NCI-H2029 treated with DMSO at 0.1 percent for 48 hours (cell line): ENCODE measurements at places on chromosomes 16 and 17.

DNA sequence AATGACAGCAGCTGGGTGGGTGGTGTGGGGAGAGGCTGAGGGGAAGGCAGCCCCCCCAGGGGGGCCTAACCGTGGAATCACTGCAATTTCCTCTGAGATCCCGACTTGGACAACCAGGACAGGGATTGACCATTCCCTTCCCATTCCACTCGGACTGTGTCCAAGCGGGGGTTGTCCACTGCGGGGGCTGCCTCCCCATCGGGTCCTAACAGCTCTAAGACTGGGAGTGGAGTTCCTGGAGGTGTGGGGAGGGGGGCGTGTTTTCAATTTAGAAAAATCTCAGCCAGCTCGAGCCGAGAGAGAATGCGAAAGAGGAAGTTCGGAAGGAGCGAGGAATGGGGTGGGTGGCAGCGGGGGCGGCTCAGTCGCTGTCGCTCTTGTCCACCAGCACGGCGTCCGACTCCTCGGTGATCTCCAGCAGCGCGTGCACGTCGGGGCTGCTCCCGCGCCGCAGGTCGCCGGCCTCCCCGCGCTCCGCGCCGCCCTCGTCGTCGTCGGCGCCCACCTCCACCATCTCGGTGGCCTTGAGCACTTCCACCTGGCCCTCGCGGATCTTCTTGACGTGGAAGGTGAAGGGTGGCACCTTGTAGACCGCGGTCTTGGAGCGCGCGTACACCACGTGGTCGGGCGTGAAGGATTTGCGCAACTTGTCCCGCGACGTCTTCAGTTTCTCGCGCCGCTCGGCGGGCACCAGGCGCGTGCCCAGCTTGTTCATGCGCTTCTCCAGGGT, 16.2 kb upstream of the STAT3 start:
- no peak for DNase-seq

GRCh38 chr16:48681520-48681919, 71.5 kb upstream of the N4BP1 start:
- DNase-seq, result no peak

DNA sequence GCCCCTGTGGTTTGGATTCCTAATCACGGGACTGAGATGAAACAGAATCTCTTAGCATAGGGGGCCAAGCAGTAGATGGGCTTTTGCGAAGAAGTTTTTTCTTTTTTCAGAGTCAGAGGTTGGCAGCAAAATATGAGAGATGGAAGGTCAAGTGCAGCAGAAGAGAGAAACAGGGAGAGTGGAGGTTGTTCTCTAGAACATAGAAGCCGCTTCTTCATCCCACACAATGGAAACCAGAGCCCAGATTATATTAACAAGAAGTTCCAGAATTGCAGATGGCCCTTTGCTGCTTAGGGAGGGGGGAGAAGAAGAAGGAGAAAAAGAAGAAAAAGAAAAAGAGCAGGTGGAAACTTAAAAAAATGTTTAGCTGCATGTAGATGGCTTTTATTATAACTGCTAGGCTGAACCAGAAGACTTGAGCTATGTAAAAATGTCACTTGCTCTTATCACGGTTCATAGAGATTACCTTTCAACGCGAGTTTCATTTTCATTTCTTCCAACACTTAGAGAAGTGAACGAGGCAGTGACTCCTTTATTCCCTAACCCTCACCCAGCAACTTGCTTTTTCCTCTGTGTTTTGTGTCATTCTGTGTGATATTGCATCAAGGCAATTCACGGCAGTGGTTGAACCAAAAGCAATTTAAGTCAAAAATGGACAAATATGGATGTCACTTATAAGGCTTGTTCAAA, 737.5 kb downstream of the WWOX start:
- no peak for DNase-seq

DNA sequence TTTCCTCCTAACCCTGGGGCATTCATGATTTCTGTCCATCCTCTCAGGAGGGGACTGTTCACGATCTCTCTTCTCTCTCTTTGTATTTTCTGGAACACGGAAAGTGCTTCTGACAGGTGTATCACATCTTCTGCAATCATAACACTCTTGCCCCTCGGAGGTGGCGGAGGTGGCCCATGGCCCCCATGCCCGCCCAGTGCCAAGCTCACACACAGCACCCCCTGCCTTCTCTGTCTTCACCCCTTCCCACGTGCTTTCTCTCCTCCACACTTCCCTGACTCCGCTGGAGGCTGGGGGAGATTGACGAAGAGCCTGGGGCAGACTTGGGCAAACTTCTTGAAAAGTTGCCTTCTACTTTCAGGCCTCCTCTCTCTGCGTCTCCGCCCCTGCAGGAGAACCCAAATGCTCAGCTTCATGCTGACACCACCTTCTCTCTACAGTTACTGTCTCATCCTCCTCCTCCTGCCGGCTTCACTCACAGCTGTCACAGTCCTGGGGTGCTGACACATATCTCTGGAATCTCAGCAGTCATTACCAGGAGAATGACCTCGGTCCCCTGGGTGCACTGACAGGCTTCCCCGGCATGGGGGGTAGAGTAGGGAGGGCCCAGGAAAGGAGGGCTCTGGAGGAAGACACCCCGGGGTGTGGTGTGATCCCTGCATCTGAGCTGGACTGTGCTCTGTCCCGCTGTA, 127.1 kb downstream of the ENGASE start:
- no peak for DNase-seq

- DNase-seq, result no peak
These were observed 195.8 kb downstream of the IRX5 start for GRCh38 chr16:55126456-55126855.

DNA sequence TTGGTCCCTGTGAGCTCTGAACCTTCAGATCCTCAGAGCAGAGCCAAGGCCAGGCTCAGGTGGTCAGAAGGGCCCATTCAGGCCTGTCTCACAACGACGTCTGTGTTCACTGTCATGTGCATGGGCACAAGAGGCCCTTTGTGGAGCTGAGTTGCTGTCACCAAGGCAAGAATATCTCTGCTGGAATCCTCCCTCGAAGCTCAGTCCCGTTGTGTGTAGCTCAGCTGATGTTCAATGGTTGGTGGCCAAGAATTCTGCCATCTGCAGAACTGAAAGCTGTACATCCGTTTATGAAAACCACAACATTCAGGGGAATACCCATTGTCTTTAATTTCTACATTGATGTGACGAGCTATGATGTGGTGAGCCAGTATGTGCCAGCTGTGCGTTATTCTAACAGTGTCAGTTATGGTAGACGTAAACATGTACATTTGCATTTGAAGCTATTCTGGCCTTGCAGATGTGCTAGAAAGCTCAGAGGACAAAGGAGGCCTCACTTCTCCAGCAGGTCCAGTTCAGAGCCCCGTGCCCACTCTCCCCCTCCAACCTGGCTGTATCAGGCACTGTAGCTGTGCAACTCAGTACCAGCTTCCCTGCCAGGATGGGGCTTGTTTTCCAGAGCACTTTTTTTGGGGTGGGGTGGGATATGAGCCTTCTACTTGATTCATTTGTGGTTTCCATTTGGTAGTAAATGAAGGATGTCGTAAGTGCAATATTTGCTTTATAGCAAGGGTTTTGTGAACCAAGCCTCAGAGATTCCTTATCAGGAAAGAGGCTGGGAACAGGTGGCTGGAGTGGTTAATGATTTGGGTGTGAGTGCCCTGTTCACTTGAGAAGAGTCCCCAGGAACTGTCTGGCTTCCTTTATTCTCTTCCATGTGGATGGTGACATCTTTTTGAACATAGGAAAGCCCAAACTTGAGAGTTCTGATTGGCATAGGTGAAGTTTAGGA, 56.1 kb downstream of the B9D1 start:
- DNase-seq, result no peak

DNA sequence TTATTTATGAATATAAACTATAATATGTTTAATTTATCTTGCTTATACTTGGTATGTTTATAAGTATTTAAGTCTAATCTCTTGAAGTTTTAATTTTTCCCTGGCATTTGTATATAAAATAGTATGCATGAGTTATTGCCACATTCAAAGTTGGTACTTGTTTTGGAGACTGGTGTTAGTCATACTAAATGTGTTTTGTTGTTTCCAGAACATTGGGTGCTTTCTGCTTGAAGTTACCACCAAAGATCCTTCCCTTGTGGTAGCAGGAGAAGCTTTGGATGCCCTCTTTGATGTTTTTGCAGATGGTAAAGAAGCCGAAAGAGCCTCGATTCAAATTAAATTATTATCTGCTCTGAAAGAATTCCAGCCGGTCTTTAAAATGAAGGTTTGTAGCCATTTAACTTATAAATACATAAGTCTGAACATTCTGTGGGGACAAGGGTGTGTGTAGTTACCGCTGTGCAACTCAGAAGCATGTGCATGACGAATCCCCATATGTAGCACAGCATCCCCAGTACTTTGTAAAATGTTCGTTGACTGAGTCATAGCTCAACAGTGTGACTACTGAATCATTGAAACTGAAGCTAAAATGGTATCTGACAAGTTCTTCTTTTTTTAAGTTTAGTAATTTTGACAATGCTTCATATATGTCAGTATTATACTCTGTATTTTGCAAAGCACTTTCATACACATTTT, 36.4 kb downstream of the HEATR3 start:
- no peak for DNase-seq

GRCh38 chr17:41935641-41936040, 5.2 kb downstream of the ODAD4 start:
- DNase-seq, result no peak

DNA sequence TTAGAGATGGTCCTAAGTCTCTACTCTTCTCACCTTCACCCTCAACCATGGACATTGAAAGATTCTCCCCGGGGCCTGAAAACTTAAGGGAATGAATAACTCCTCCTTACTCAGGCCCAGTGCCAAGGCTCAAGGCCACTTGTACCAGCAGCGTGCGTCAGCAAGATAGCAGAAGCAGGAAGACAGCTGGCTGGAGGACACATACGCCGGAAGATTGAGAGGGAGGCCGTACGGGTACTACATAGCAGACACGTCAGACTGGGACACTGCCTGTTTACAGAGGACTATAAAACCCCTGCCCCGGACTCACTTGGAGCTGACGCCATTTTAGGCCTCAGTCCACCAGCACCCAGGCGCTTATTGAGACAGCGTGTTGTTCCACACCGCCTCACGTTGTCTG, 75.8 kb upstream of the MED13 start:
- peak; percentile 6 for DNase-seq

- DNase-seq, result no peak
These were observed 5.7 kb upstream of the SPNS2 start for GRCh38 chr17:4492721-4493561.

GRCh38 chr16:15951852-15952251, 2.4 kb downstream of the ABCC1 start:
- DNase-seq, result no peak

DNA sequence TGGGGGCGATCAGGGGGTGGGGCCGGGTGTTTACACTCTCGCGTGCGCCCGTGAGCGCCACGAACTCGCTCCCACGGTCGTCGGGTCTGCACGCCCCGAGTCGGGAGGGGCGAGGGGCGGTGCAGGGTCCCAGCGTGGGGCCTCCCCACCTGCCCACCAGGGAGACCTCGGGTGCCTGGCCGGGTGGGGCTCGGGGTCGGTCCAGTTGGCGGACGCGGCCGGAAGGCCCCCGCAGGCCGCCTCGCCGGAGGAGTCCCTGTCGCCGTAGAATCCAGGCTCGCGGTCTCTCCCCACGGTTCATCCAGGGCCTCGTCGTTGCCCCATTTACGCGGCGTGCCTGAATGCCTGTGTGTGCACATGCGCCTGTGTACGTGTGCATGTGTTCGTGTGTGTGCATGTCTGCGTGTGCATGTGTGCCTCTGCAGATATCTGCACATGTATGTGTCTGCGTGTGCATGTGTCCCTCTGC, 510 bp upstream of the RAB40B start:
- no peak for DNase-seq

DNA sequence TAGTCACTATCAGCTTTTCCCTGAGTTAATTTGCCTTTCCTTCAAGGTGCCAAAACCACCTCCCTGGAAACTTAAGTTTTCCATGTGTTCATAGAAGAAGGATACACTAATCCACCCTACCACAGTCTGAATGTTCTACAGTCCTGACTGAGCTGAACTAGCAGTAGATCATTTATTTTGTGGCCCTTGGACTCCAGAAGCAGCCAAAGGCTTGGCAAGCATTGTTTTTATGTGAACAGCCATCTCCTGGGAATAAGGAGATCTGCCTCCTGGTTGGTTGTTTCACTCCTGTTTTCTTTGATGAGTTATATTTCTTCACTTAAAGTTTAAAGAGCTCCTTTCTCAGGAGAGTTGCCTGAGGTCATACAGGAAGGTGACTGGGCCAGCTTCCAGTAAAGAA, 634.6 kb upstream of the SOX9 start:
- no peak for DNase-seq

DNA sequence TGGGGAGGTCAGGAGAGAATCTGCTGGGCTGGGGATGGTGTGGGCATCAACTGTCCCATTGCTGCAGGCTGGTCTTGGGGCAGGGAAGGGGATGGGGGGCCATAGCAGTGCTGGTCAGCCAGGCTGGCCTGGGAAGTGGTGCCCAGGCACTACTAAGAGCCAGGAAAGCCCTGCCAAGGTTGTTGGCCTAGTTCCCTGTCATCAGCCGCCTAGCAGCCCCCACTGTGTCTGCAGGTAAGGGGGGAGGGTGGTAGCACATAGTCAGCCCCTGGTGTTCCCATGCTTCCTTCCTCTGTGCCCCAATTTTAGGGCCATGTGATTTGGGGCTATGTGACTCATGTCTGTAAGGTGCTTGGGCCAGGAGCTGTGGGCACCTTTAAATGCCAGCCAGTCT, 17.8 kb downstream of the GJD3 start:
- no peak for DNase-seq

DNA sequence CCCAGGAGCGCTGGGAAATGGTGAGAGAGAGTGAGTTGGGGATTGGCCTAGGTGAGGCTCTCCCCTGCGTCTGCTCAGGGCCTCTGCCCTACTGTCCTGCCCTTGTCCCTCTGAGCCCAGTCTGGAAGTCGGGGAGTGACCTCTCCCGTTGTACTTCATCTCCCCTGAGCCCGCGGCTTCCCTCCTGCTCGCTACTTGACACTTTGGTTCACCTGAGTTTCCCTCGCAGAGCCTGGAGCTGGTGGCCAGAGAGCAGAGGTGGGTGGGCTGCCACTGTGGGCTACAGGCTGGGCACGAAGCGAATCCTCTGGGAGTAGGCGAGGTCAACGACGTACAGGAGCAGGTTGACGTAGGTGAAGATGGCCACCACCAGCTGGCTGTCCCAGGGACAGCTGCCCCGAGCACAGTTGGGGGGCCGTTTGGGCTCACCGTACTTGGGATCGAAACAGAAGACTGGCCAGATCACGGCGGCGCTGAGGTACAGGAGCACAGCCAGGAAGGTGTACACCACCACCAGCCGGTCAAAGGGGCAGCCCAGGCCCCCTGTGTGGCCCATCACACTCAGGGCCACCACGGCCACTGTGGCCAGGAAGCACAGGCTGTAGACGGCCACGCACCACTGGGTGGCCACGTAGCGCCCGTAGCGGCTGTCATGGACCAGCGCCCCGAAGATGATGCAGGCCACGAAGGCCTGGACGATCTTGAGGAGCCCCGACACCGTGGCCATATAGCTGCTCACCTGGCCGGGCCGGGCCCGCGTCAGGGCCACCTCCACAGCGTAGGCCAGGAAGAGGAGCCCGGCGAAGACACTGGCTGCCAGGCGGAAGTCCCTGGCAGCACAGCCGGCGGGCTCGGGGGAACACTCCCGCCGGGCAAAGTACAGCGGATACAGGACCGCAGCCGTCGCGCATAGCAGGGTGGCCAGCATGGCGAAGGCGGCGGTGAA, 3.7 kb upstream of the PYCR1 start:
- DNase-seq, result no peak
